CD4-positive, alpha-beta T cell (primary cell): ENCODE measurements at places on chromosomes 3 and 15.

DNA sequence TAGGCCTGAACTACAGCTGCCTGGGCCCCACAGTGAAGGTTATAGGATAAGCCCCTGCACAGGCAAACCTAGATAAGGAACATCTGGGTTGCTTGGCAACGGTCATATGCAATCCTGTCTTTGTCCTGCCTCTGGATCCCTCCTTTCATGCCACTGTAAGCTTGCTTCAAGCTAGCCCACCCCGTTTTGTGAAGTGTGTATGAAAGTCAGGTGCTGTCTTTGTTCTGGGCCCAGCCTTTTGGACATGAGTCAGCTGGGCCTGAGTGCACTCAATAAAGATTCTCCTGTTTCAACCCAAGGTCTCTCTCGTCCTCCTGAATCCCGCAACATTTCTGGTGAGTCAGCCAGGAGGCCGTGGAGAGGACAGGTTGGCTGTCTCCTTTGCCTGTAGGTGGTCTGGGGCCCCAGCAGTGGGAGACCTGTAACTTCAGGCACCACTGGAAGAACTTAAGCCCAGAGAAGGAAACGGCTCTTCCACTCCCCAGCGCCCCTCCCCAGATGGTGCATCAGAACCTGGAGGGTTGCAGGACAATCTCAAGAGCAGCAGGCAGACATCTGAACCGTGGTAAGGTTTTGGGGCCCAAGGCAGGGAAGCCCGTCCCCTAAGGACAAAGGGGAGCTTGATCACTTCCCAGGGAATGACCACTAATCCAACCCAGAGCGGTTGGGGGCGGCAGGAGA lies 8.3 kb upstream of the SLC9C1 start:
- no peak for DNase-seq

DNA sequence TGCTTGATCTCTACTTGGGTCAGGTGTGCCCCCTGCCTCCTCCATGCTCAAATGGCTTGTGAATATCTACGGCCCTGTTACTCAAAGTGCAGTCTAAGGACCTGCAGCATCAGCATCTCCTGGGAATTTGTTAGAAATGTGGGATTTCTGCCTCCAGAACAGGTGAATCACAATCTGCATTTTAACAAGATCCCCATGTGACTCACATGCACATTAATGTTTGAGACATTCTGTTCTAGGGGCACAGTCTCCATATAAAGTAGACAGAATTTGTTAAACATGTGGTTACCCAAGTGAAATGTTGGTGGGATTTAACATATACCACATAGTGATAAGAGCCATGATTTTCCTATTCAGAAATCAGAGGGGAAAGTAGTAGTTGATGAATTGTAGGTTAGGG lies 256.2 kb downstream of the NR1D2 start:
- no peak for DNase-seq

GRCh38 chr3:20809356-20809755 lies 623.4 kb upstream of the SGO1 start:
- no peak for DNase-seq

- no peak for DNase-seq
Measured at GRCh38 chr15:82146990-82147461, 101.2 kb upstream of the MEX3B start.

- no peak for DNase-seq
Measured at GRCh38 chr3:183193762-183194689, 31.5 kb upstream of the LAMP3 start.

DNA sequence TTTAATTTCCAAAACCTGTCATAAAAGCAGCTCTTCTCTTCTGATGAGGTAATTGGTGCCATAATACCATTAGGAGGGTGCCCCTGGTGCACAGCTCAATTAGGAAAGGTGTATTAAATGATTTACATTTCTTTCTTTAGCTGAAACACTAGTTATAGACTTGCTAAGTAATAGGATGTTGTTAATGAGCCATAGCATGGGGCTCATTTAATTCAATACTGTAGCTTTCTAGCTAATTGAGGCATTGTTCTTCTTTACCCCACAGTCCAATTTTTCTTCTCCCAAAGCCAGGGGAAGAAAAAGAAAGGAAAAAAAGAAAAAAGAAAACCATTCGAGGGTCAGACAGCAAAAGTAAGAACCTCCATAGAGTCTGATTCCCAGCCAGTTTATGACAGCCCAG lies 164.0 kb upstream of the HES1 start:
- no peak for DNase-seq

GRCh38 chr3:97817965-97818364 lies 3.8 kb upstream of the CRYBG3 start:
- no peak for DNase-seq

GRCh38 chr3:159632128-159632527 lies 356.5 kb upstream of the IL12A start:
- no peak for DNase-seq

- DNase-seq: no peak
Measured at GRCh38 chr3:50162034-50162883, 7.1 kb downstream of the SEMA3F start.

GRCh38 chr15:59885832-59886231 lies 118.3 kb upstream of the FOXB1 start:
- DNase-seq: no peak

GRCh38 chr3:5317557-5317956 lies 130.1 kb downstream of the EDEM1 start:
- DNase-seq: no peak

DNA sequence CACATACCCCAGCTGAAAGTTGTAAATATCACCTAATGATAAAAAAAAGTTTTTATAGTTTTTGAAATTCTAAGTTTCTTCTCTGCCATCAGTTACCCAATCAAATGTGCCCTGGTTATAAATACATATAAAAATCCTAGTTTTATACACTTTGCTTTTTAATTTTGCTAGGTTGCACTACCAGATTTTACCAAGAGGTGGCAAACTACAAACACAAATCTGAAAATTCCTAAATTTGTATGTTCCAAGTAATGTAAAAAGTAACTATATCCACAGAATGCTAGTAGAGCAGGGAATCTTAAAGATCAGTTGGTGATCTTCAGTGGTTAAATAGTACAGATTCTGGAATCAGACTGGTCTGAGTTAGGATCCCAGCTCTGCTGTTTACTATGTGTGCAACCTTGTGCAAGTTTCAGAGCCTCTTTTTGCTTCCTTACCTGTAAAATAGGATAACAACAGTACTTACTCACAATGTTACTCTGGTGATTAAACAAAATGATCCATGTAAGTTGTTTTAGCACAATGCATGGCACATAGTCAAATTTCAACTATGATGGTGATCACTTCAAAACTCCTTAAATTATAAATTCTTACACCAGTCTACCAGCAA lies 11.0 kb downstream of the TRPM7 start:
- no peak for DNase-seq

- no peak for DNase-seq
Measured at GRCh38 chr3:10472877-10473440, 32.4 kb downstream of the ATP2B2 start.
